Activated naive CD4-positive, alpha-beta T cell treated with anti-CD3 and anti-CD28 coated beads, Interleukin-2, amount 50 U/mL, for 72 hours (primary cell): ENCODE measurements at places on chromosomes 5 and 9. TPM values are rescaled to one million over a fixed set of nuclear protein-coding genes. Genes with fewer than 3 reads are reported as not detected.

The TSSK1B gene
- not detected for total RNA-seq

The AGXT2 gene
- not detected for total RNA-seq

The AFAP1L1 gene
- total RNA-seq: 0.07 TPM

The STK32A gene
- not detected for total RNA-seq

The PHF24 gene
- total RNA-seq: 0.06 TPM

The ORM2 gene
- total RNA-seq: not detected

GRCh38 chr5:19630876-19631275, 357.1 kb downstream of the CDH18 start:
- DNase-seq: no peak

DNA sequence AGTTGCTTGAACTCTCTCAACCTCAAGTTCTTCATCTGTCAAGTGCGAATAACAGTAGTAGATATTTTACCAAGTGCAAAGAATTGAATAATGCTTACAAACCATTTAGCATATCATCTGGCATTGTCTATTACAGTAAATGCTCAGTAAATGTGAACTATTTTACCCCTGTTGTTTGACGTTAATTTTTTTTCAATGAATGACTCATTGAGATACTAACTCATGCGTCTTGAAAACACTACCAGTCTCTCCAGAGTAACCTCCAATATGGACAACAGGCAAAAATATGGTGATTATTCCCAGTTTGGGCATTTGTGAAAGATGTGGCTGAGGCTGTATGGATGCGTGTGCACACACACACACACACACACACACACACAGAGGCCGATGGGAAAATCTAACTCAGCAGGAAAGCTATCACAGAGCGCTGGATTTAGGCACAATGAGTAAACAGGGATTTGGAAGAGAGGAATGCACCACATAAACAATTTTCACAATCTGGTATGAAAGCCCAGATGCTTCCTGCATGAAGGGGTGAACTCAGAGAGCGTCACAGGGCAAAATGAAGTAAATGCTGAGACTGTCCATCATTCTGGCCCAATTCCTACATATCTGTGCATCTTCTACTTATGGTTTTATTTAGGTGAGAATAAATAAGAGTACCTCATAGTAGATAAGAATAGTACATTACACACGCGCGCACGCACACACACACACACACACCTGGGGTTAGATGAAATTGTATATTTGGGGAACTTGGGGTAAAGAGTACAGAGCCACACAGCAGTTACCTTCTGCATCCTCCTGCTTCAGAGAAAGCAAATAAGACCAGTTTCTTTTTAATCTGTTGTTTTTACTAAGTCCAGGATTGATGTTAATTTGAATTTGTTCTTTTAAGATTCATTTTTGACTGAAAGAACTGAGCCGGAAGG, 128.7 kb downstream of the PALM2AKAP2 start:
- no peak for DNase-seq

DNA sequence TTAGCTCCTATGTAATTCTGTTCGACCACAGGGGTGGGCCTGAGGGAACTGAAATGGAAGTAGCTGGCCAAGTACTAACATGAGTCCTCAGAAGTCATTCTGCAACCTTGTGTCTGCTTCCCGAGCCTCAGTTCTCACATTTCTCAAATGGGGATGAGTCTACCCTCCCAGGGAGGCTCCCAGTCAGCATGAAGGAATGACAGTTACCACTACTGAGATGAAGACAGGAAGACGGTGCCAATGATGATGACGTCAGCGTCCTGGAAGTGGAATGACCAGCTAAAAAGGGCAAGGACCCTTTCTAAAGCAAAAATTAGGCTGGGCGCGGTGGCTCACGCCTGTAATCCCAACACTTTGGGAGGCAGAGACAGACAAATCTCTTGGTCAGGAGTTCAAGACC, 6.8 kb downstream of the PIP5KL1 start:
- no peak for DNase-seq

DNA sequence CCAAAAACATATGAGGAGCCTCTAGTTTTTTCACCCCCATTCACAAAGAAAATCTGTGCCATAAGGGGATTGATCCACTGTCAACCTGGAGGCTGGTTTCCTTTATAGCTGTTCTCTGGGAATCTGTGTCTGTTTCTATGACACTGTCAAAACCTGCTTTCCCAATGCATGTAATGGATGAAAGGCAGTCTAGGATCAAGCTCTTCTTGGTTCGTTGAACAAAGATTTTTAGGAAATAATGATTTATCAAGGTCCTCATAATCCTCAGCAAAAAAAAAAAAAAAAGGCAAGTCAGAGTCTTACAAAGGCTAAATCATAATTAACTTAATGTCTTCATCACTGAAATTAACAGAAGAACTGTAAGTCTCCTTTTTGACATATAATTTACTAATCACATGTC, 16.0 kb downstream of the EPB41L4A start:
- DNase-seq: no peak

GRCh38 chr5:173664154-173664526, 47.7 kb upstream of the BOD1 start:
- no peak for DNase-seq

- no peak for DNase-seq
Measured at GRCh38 chr5:1640421-1640881, 116.7 kb upstream of the LPCAT1 start.

GRCh38 chr5:139649082-139649991, 1.2 kb downstream of the CXXC5 start:
- DNase-seq: no peak

DNA sequence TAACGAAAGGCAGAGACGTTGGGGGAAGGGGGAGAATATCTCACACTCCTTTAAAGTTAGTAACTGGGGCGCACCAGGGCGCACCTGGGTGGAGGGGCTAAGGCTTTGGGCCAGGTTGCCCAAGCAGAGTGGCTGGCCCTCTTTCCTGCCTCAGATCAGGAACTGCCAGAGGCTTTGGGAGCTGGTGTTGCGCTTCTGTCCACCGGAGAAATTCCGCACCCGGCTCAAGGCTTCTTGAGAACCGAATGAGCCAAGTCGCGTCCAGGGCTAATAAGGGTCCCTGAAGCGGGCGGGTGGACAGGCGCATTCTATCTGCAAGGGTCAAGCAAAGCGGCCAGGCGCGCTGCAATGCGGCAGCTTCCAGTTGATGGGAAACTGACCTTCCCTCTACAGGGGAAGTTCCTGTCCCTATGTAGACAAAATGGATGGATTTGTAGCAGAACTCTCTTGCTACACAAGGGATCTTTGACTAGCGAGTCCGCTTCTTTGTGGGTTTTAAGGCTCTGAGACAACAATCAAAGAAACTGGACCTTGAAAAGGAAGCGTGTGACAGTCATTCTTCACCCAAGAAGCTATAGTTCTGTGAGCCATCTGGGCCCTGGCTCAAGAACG, 5.5 kb downstream of the PAX5 start:
- no peak for DNase-seq

DNA sequence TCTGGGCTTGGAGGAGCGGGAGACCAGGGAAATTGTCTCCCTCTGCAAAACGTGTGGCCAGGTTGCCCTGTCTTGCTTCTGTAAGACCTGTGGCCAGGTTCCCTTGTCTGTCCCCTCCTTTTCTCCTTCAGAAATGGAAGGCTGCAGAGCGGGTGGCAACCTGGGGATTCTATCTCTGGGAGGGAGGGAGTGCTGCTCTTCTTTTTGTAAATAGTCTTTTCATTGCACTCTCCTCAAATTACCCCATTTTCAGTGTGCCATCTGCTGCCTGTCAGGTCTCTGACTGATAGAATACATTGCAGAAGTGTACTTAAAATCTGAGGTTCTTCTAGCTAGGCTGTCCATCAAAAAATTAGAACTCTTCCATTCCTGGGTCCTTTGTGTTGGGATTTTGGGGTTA, 126.0 kb downstream of the GABRB2 start:
- no peak for DNase-seq

DNA sequence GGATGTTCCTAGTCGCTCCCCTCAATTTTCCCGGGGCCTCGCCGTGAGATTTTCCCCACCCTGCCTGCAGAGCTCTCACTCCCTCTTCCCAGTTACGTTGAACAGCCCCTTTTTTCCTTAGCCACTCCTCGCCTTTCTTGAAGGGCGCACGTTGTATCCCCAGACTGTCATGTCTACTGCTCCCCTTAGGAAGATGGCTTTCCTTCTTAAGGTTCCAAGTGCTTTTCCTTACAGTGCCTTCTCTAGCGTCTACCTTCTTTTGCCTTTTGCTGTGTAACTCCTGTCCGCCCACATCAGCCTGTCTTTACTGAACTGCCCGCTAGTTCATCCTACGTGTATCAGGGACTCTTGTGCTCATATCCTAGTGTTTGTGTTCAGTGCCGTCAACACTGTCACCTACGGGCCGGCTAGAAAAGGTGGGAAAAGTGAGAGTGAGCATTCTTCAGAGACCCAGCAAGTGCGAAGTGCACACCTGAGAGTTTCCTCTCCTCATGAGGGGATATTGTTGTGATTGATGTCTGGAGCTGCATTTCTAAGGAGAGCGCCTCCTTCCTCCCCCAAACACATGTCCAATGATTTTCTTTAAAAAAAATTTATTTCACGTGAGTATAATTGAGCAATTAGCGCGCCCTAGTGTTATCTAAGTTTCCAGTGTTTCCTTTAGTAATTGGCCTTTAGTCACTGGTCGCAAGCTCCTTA, 764 bp downstream of the CAMLG start:
- peak; percentile 32 for DNase-seq

- no peak for DNase-seq
Measured at GRCh38 chr9:102550266-102550665, 444.9 kb upstream of the CYLC2 start.

- DNase-seq: no peak
Measured at GRCh38 chr9:14909961-14910805, at the start of gene FREM1. Gene FREM1 (minus strand): TSS chr9:14910428. CDS start chr9:14868977, 41,451 bp downstream.

- no peak for DNase-seq
Measured at GRCh38 chr5:168670881-168671575, 91.9 kb upstream of the PANK3 start.

DNA sequence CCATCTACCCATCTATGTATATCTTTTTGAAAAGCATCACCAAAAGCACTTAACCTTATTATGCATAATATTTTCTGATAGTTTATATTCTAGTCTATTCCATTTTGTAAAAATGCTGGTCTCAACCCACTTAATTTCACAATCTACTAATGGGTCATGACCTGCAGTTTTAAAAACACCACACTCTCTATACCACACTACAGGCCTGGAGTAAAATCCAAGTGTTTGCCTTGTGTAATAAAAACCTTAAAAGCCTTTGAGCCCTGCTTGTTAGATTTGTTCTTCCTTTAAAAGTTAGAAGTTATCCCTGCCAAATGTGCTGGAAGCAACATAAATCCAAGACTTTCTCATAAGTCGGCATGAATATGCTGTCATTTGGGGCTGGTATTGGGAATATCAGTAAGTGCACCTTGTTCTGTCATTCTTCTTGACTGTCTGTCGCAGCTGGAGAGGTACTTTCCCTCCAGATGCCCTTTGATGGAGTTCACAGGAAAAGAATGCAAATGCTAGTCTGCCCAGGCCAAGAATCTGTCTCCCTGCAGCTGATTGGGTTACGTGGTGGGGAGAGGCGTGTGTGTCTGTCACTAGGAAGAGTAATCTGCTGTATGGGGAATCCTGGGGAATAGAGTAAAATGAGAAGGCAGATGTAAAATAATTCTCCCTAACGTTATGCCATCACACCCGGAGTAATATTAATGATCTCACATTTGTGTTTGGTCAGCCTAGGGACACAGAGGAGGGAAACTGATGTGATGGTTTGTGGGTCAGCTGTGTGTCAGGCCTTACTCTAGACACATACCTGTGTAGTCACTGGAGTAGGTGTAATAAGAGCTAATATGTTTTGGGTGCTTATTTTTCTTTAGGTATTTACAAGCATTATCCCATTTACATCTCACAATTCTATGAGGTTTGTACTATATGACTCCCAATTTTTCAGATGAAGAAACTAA, 79.4 kb downstream of the ZNF366 start:
- no peak for DNase-seq

DNA sequence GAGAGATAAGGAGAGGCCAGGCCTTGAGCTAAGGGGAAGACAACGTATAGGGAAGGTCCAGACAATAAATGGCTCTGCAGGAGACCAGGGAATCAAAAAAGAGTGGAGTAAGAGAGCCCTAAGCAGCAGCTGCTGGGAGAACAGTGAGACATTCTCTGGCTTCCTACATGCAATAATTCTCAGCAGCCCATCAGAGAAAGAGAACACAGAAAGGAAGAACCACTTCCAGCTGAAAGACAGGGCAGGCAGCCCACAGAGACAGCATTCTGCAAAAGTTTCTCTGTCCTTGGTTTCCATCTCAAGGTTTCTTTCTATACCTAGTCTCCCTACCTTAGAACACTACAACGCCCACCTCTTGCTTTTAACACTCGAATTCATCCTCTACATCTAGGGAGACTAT, 189.9 kb downstream of the DEPDC1B start:
- DNase-seq: no peak

GRCh38 chr5:109250533-109251329, 159.0 kb downstream of the PJA2 start:
- DNase-seq: no peak

DNA sequence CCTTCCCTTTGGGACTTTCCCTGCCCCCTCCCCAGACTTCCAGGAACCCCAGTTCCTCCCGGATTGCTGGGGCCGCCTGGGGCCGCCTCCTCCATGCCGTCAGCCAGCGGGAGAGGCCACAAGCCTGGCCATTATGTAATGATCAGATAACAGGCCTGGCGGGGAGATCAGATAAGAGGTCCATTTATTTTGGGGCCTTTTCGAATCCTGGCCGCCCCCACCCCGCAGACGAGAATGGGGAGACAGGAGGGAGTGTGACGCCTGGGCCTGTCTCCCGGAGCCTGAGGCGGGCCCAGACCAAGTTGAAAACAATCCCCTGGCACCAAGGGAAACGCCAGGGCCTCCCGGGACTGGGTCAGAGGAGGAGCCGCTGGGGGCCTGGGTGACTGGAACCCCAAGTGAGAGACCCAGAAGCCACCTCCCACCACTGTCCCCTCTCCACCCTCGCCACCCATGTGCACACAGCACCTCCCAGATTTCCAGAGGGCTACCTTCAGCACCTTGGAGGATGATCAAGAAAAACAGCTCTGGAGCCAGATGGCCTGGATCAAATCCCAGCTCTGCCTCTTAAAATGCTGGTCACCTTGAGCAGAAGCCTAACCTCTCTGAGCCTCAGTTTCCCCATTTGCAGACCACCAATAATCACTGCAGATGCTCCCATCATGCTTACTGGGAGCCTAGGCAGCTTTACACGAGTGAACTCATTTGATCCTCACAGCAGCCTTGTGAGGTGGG, 7.8 kb downstream of the ENG start:
- DNase-seq: no peak

GRCh38 chr9:136795000-136795348, 1.2 kb upstream of the CCDC183 start:
- no peak for DNase-seq

GRCh38 chr9:137487454-137488326, 28.6 kb upstream of the NSMF start:
- no peak for DNase-seq

DNA sequence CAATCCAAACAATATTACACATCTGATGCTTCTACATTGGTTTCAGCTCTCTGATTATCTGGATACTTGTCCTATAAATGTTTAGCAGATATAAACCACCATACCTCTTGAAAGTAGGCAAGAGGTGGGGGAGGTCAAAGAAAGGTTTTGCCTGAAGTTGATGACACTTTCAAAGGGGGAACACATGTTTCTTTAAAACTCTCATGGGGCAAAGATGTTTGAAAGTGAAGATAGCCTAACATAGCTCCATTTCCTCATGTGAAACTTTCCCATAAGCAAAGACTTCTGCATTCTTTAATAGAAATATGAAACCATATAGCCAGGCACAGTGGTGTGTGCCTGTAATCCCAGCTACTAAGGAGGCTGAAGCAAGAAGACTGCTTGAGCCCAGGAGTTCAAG, 62.1 kb downstream of the CETN3 start:
- DNase-seq: no peak
